ENCODE measurements at places on chromosomes 5 and 9. TPM values are rescaled to one million over a fixed set of nuclear protein-coding genes. Genes with fewer than 3 reads are reported as not detected.
A peak's percentile ranks its signal among the peaks of the same experiment; 100 is the strongest.

Gene CDH18
- not detected for total RNA-seq

DNA sequence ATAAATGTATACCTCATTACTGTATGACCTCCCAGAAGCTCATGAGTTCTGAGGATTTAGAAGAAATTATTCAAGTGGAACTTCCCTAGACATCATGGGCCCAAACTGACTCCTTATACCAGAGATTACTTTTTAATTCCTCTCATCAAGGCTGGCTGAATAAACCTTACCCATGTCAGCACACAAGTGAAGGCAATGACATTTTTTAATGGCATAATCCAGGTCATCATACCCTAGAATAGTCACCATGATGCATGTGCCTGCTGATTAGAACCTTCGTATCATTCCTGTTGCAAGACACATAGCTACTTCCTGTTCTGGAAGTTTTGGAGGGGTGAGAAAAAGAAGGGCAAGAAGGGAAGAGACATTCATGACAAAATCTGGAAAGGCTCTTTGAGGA lies 49.8 kb upstream of the IFNK start:
- H3K27me3 ChIP-seq, result no peaks in the 10 kb centered on the region
- no peak for DNase-seq
- H3K27ac ChIP-seq, result no peak overlapping the region
- H3K4me3 ChIP-seq, result no peak overlapping the region

DNA sequence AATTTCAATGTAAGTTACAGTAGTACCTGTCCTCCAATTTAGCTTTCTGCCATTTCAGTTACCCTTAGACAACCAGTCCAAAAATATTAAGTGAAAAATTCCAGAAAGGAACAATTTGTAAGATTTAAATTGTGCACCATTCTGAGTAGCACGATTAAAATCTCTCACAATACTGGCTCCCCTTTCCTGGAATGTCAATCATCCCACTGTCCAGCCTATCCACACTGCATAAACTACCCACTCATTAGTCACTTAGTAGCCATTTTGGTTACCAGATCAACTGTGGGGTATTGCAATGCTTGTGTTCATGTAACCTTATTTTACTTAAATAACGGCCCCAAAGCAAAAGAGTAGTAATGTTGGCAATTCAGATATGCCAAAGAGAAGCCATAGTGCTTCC lies 11.6 kb downstream of the KIF24 start:
- DNase-seq, result no peak
- no peaks in the 10 kb centered on the region for H3K4me1 ChIP-seq
- no peaks in the 10 kb centered on the region for H3K36me3 ChIP-seq
- no peaks in the 10 kb centered on the region for H3K27me3 ChIP-seq
- H3K27ac ChIP-seq, result no peak overlapping the region

DNA sequence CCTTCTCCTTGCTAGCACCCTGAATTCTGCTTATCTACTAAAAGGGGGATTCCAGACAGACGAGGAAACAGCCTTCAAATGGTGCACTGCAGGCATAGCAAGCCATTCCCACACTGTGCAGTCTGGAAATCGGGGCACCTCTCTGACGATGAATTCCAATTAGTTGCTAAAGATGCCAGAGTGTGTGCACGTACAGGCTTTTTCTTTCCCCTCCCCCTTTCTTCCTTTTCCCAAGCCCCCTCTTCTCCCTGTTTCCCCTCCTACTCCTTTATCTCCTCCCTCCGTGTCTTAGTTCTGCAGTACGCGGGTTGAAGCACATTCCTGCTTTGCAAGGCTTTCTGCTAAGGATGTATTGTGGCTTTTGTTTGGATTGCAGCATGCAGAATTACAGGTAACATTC lies at the start of gene GPR21:
GPR21 (plus strand) TSS at position 316 of the 400 bp plus-strand sequence. CDS start 900 bp downstream, outside the sequence.
- DNase-seq, result no peak
- peak within 1 kb of the TSS; percentile 3 for H3K27ac ChIP-seq
- no peaks in the 10 kb centered on the region for H3K4me1 ChIP-seq
- no peaks in the 10 kb centered on the region for H3K27me3 ChIP-seq

- H3K36me3 ChIP-seq, result no peaks in the 10 kb centered on the region
- no peak overlapping the region for H3K27ac ChIP-seq
- no peak for DNase-seq
- H3K4me3 ChIP-seq, result no peak overlapping the region
- H3K27me3 ChIP-seq, result no peaks in the 10 kb centered on the region
- H3K4me1 ChIP-seq, result peaks cover 11% of the 10 kb centered on the region
Measured at GRCh38 chr9:35000535-35001284, 11.2 kb downstream of the DNAJB5 start.

DNA sequence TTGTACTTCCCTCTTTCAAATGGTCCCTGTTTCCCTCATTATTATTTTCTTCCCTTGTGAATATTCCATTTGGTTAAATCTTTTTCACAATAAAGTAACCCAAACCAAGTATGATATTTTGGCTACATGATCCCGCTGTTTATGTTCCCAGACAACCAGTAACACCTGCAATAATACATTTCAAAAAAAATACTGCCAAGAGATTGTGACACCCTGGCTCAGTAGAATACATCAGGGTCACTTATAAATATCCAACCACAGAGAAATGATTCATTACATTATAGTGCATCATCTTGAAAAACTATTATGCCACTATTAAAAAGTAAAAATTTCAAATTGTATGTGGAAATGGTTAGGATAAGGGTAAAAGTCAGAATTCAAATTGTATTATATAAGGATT lies 7.2 kb upstream of the OXCT1 start:
- no peaks in the 10 kb centered on the region for H3K27me3 ChIP-seq
- H3K27ac ChIP-seq, result no peak overlapping the region
- no peak overlapping the region for H3K4me3 ChIP-seq
- no peaks in the 10 kb centered on the region for H3K4me1 ChIP-seq
- no peaks in the 10 kb centered on the region for H3K36me3 ChIP-seq
- DNase-seq, result no peak

All from Peyer's patch (tissue), 4 donors.